ENCODE measurements at places on chromosomes 2 and 18.

DNA sequence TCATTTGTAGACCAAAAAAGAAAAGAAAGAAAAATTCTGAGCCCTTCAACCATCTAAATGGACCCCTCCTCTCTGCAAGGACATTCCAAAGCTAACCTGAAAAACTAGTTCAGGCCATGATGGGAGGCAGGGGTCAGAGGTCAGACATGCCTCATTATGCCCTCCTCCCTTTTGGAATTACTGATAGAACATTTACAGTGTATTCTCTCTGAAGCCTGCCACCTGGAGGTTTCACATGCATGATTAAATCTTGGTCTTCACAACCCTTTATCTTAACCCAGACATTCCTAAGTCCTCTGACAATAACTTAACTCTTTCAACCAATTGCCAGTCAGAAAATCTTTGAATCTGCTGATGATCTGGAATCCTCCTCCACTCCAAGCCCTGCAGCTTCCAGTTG is 86.0 kb downstream of the SPP2 start:
- DNase-seq: no peak

GRCh38 chr2:1602278-1603010 is 141.9 kb downstream of the PXDN start:
- DNase-seq: no peak

GRCh38 chr2:136104977-136105376 is 13.0 kb downstream of the CXCR4 start:
- no peak for DNase-seq

DNA sequence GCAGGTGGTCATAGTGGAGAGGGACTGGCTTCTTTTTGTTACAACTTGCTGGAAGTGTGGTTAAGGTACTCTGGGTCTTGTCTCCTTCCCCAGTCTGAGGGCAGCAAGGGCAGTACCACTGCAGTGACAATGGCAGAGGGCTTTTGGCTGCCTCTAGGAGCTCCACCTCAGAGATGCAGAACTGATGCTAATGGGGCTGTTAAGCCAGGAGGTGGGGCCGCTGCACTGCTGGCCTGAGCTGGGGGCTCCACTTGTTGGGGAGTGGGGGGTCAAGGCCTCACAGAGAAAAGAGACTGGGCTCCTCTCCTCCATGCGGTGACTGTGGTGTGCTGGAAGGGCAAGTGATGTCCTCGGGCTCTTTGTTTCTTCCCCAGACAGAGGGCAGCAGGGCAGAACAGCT is 135.7 kb downstream of the DSEL start:
- DNase-seq: no peak

- DNase-seq: no peak
Measured at GRCh38 chr2:144183727-144184126, 336.2 kb downstream of the ZEB2 start.

DNA sequence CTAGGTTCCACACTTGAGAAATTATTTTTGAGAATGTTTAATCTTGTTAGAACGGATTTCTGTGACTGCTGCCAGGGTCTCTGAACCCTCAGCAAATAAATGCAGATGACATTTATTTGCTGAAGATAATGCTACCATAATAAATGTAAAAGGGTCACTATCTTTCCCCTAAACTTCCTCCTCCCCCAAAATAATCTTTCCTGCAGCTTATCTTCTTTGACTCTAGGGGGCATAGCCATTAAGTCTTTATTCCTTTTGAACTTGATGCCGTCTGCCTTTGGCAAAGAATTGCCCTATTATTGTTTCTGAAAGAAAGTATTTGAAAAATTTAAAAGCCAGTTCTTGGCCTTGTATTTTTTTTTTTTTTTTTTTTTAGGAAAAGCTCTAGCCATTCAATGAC is 63.6 kb upstream of the ACSL3 start:
- no peak for DNase-seq

GRCh38 chr2:168528016-168528415 is 71.9 kb downstream of the CERS6 start:
- DNase-seq: no peak

- DNase-seq: no peak
Measured at GRCh38 chr18:618618-619017, 21.8 kb downstream of the CLUL1 start.

Data from NCI-H446 treated with DMSO at 0.1 percent for 48 hours (cell line).